ENCODE measurements at places on chromosomes 7 and 10.
A peak's percentile ranks its signal among the peaks of the same experiment; 100 is the strongest.

GRCh38 chr7:116969371-116969902 lies 16.1 kb downstream of the ST7 start:
- no peak for DNase-seq
- peaks cover 6% of the 10 kb centered on the region for H3K4me1 ChIP-seq
- peaks cover 3% of the 10 kb centered on the region for H3K27me3 ChIP-seq
- no peaks in the 10 kb centered on the region for H3K36me3 ChIP-seq
- H3K27ac ChIP-seq: no peak overlapping the region

DNA sequence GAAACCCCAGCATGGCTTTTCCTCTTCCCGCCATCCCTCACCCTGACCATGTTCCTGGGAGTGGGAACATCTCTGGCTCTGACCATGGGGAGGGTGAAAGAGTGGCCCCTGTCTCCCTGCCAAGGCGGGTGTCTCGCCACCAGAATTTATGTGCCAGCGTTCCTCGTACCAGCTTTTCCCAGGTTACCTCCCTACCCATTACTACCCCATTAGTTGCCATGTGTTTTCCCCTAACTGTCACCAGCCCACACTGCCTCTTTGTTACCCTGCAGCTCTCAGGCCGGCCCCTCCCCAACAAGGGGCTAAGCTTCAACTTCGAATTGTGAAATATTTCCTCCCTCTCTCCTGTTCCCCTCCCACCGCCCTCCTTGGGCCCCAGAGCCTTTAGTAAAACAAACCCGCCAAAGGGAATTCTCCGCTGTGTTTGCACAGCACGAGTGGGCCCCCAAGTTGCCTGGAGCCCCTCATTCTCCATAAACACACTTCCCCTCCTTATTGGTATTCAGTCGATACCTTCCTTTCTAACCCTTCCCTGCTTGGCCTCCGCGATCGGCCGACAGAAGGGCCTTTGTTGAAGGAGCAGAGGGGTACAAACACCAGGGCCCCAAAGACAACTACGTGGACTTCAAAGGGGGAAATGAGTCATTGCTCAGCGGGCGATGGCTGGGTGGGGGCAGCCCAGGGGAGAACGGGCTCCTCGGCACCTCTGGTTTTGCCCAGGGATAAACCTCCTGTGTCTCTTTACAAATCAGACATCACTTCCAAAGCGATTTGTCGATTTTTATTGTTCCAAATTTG lies 45.5 kb downstream of the SLIT1 start:
- no peak overlapping the region for H3K4me3 ChIP-seq
- peaks cover 15% of the 10 kb centered on the region for H3K27me3 ChIP-seq
- H3K4me1 ChIP-seq: no peaks in the 10 kb centered on the region
- H3K27ac ChIP-seq: no peak overlapping the region

GRCh38 chr7:149879766-149880637 lies 6.2 kb downstream of the ATP6V0E2 start:
- H3K27ac ChIP-seq: no peak overlapping the region
- no peaks in the 10 kb centered on the region for H3K27me3 ChIP-seq
- no peak for DNase-seq
- peaks cover 54% of the 10 kb centered on the region for H3K36me3 ChIP-seq

DNA sequence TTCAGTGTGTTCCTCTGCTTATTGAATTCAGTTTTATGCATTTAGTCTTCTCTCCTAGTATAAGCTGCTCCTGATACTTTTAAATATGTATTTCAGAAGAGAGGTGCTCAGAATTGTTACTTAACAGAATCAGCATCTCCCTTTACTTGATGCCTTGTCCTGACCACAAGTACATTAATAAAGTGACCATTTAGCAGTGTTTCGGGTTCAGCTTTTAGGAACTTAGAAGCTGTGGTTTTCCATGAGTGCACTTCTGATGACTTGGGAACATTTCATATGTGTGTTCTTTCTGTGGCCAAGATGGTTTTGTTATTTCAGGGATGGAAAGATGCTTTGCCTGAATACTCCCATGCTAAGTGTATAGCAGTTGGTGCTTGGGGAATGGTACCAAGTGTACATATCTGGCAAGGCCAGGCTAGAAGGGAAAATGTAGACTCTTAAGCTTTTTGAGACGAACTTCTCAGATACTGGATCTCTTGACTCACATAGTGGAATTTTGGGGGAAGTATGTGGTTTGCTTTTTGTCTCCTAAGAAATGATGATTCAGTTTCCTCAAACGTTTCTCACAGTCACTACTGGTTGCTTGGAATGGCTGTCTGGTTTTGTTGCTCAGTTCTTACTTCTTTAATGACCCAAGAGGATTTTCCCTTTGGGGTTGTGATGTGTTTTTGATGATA lies 17.2 kb downstream of the SGPL1 start:
- DNase-seq: no peak
- H3K4me3 ChIP-seq: no peak overlapping the region
- H3K4me1 ChIP-seq: peaks cover 7% of the 10 kb centered on the region
- peaks cover 16% of the 10 kb centered on the region for H3K36me3 ChIP-seq
- no peaks in the 10 kb centered on the region for H3K27me3 ChIP-seq

DNA sequence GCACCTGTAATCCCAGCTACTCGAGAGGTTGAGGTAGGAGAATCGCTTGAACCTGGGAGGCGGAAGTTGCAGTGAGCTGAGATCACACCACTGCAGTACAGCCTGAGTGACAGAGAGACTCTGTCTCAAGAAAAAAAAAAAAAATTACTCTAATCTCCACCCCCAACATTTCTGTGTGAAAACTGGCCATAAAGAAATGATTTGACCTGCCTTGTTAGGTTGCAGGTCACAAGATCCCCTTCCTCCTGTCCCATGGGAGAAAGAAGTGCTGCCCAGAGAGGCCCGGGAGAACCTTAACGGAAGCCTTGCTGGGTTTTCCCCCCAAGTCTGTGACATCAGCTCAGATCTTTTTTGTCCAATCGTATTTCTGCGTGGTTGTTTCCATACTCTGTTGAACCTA lies 8.7 kb upstream of the CALHM1 start:
- H3K27ac ChIP-seq: peak overlapping the region; percentile 63
- peaks cover 15% of the 10 kb centered on the region for H3K36me3 ChIP-seq
- H3K4me1 ChIP-seq: peaks cover 77% of the 10 kb centered on the region
- H3K27me3 ChIP-seq: no peaks in the 10 kb centered on the region

Data from activated CD8-positive, alpha-beta T cell treated with anti-CD3 and anti-CD28 coated beads, Interleukin-2, amount 10 ng/mL, durations not matched to agents 7 days and 5 days (primary cell).